ENCODE measurements at places on chromosomes 12 and 14.

DNA sequence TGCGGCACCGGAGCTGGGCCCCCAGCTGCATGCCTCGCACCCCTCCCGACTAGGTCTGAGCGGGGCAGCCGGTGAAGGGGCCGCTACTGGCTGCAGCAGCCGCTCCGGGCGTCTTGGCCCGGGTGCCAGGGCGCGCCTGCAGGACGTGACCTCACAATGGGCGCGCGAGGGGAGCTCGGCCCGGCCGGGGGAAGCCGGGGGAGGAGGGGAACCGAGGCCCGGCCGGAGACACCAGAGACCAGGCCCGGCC, 353 bp downstream of the BAG5 start:
- DNase-seq: peak; percentile 60

- no peak for DNase-seq
These were observed 25.7 kb downstream of the TBC1D15 start for GRCh38 chr12:71865166-71865713.

DNA sequence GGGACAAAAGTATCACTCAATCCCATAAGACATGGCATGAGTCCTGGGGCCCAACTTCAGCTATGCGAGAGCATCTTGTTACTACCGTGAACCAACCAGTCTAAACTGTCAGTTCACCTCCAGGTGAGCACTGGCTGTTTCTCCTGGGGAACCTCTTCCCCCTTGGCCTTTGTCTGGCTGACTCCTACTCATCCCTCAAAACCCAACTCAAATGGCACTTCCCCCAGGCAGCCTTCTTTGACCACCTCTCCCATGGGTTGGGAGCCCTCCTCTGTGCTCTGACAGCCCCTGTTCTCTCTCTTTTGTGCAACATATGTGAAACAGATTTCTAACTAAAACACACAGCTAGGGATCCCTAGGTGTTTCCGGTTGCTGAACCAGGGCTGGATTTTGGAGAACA, 37.7 kb downstream of the FOXN4 start:
- no peak for DNase-seq

GRCh38 chr14:77375164-77375950, 1.5 kb downstream of the TMED8 start:
- DNase-seq: no peak

DNA sequence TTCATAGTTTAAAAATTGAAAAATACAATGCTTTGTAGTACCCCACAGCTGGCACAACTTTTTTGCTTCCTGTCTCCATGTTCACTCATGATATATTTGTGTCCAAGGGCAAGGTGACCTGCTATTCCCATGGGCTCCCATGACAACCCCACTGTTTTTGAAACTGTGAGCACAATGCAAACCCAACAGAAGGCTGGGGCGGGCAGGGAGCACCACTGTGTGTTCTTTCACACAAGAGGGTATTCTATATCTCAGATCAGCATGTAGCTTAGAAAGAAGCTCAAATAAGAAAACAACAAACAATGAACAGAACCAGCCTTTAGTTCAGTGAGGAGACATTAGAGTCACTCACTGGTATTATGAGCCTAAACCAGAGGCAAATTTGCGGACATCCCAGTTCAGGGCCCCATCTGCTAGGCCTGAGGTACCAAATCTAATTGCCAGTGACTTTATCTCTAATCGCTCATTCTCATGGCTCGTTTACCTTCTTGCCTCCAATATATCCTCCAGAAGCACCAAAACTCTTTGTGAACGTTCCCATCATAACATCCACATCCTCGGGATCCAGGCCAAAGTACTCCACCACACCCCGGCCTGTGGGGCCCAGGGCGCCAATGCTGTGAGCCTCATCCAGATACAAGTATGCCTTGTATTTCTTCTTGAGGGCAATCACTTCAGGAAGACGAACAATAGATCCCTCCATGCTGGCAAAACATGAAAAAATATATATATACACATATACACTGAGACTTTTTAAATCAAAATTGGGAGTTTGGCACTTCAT, 56.4 kb upstream of the ISM2 start:
- no peak for DNase-seq

DNA sequence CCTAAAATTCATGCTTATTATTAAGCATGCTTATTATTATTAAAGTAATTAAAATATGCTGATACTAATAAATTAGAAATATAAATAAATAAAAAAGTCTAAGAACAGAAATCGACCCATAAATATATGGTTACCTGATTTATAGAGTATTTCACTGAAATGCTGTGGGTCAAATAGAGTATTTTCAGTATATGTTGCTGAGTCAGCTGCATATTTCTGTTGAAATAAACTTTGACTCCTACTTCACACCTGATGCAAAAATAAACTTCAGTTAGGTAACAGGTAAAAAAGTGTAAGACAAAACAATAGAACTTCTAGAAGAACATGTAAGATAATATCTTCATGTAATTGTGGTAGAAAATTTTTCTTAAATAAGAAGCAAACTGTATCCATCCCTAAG, 967.9 kb downstream of the TRHDE start:
- DNase-seq: no peak

- no peak for DNase-seq
These were observed 71.3 kb upstream of the PSMA6 start for GRCh38 chr14:35220920-35221319.

GRCh38 chr12:117377758-117378157, 16.3 kb upstream of the NOS1 start:
- no peak for DNase-seq

- DNase-seq: no peak
These were observed 34.2 kb downstream of the NT5DC3 start for GRCh38 chr12:103806803-103807202.

DNA sequence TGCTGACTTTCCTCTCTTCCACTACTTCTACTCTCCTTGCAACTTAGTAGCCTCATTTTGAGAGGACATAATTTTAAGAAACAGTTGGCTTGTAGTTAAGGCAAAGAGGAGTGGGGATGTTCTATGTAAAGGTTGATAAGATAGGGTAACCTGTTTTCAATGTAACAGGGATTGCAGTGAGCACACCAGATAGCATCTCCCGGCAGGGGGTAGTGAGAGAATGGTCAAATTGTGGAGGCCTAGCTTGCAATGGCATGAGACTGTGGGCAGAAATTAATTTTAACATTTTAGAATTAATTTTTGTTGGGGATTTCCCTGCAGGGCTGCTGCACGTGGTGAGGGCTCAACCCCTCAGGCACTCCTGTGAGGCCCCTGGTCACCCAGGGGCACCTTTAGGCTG, 41.4 kb downstream of the KLRG1 start:
- DNase-seq: no peak

GRCh38 chr14:21109377-21110138, 8.7 kb downstream of the TMEM253 start:
- DNase-seq: no peak

DNA sequence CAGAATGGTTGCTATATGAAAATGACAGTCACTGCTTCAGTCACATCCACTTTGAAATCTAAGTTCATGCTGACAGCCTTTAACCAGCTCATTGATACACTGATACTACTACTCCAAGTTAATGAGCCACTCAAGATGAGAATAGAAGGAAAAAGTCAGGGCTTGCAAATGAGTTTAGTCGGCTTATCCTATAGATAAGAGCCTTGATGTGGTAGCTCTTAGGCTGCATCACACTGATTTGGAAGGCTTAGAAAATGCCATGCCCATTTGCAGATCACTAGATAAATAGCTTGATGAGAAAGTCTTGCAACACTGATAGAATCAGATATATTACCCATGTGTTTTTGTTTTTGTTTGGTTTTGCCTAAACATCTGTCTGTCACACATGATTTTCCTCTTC, 251.4 kb upstream of the ATXN7L3B start:
- DNase-seq: no peak

GRCh38 chr12:101680240-101680639, 17.2 kb upstream of the CHPT1 start:
- no peak for DNase-seq

- no peak for DNase-seq
These were observed 12.8 kb downstream of the SLC38A2 start for GRCh38 chr12:46359667-46360280.

DNA sequence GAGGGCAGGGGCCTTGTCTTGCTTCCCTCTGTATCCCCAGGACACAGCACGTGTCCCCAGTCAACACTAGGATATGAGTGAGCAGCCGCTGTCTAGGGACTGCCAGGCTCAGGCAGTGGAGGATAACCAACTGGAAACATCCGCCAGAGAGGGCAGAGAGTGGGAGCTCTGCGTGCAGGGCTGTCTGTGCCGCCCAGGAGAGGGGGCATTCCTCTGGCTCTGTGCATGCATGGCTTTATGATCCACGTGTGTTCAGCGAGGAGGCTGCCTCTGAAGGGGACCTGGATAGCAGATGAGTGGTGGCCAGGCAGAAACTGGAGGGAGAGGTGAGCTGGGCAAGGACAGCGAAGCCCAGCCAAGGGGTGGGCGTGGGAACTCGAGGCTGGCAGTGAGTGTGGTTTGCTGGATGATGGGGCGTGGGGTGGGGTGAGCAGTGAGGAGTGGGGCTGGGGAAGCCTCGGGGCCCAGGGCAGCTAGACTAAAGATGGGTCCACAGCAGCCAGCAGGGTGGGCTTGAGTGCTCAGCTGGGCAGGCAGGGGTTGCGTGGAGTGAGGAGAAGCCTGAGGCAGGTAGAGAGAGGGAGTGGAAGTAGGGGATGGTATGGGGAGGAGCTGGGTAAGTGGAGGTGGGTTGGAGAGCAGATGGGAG, 72.9 kb downstream of the PRIMA1 start:
- no peak for DNase-seq

DNA sequence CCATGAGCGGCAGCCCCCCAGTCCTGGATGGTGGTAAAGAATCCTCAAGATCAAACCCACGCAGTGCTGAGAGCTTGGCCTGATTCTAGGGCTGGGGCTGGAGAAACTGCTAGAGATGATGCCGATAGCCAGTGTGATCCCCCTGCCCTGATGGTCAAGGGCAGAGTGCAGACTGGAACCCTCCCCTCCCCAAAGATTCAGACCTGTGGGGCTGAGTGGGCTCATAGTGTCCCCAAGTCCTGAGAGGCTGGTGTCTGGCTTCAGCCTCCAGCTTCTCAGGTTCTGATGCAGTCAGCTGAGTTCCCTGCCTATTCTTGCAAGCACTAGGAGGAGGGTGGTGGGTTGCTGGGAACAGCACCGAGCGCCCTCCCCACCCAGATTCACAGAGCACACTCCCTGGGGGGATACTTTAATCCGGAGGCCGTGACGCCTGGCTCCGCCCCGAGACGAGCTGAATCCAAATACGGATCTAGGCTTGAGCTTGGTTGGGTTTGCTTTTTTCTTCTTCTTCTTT, 11.9 kb downstream of the RHOF start:
- DNase-seq: no peak

GRCh38 chr12:16297521-16297920, 20.0 kb upstream of the SLC15A5 start:
- DNase-seq: no peak

DNA sequence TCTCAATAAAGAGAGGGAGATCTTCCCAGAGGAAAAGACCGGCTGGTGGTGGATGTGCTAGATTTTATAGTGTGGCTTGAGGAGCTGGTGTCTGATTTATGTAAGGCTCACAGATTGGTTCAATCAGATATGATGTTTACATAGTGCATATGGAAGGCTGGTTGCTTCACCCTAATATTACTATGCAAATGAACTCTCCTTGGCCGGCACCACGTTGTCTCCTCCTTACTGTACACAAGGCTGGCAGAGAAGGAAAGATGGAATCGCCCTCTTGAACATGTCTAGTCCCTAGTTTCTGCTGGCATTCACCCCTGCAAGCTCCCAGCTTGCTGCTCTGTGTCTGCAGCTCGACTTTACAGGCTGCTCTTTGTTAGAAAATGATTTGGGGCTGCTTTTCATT, 8.9 kb downstream of the FAM186A start:
- no peak for DNase-seq

GRCh38 chr12:77437206-77437605, 371.8 kb upstream of the E2F7 start:
- DNase-seq: no peak

- DNase-seq: no peak
These were observed 311.5 kb upstream of the OR4E1 start for GRCh38 chr14:21985081-21985480.

GRCh38 chr12:69739287-69740191, 879 bp downstream of the RAB3IP start:
- DNase-seq: peak; percentile 29

Data from heart left ventricle (tissue), 16 donors.